Stimulated activated CD8-positive, alpha-beta memory T cell treated with anti-CD3 and anti-CD28 coated beads, Interleukin-15, amount 100 ng/mL, for 24 hours (primary cell): ENCODE measurements at places on chromosomes 12 and 14.

DNA sequence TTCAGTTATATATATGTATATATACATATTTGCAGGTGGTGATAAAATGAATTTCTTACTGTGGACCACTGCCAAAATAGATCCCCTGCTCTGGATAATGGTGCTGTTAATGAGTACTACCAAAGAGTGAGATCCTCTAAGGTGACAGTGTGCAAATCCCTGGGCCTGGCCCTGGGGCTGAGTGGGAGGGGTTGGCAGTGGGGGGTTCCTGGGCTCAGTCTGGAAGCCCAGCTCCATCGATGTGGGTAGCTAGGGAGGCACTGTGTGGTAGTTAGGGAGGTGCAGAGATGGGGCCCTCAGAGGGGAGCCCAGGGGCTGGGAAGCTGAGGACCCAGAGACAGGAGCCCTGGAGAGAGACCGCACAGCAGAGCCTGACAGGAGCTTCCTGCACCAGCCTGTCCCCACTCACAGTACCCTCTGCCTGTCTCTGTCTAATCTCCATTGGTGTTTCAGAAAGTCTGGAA is 9.1 kb downstream of the KRT8 start:
- DNase-seq: no peak

DNA sequence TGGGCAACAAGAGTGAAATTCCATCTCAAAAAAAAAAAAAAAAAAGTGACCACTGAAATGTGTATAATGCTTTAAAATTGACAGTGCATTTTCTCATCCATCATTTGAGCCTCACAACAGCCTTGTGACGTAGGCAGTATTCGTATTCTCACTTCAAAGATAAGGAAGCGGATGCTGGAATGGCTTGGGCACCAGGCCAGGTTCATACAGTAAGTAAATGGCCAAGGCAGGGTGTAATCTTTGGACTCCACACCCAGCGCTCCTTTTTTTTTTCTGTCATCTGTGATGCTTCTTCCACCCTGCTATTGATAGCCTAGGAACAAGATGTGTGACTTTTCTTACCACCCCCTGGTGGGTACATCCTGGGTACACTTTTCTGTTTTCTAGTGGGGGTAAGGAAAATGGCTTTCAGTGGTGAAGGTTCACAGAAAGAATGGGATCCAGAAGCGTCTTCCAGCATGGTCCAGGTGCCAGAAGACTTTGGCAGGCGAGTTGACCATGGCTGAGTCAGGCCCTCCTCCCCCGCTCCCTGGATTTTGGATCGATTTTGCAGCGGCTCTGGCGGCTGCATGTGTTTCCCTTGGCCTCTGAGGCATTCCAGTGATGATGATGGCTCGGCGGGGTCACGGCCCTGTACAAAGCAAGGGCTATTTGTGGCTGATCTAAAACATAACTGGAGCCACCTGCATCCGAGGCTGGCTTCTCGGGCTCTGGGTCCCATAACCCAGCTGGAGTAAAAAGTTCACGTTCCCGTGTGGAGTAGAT is 110.6 kb downstream of the CACNA1C start:
- no peak for DNase-seq

DNA sequence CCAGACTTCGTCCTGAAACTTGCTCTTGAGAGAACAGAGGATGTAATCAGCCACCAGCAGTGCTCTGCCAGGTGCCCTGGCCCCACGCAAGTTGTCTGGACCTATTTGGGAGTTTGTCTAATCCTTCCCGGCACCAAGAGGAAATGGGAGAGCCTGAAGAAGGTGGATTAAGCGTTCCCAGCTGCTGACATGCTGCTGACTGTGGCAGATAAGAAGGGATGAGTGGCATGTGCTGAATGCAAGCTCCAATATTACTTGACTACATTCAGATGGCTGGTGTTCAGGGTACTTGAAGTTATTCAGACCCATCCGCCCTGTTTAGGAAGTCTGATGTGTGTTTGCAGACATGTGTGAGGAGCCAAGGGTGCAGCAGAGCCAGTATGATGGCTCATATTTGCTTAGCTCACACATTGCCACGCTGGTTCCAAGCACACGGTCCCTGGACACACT is 440.6 kb upstream of the CCDC196 start:
- no peak for DNase-seq

DNA sequence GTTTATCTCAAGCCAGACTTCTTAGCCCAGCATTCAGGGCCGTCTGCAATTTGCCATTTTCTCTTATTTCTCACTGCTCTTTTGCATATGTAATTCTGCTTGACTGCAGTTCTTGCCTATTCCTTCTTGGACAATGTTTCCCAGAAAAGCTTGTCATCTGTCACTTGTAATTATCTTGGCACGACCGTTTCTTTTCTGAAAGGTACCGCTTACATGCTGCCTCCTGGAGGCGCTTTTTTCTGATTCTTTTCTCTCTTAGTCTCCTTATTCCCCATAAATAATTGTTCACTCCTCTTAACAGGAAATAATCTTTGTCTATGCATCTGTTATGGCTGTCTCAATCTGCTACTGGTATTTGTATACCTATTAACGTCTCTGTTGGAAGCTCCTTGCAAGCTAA is 1.2 kb upstream of the ALDH1L2 start:
- no peak for DNase-seq

DNA sequence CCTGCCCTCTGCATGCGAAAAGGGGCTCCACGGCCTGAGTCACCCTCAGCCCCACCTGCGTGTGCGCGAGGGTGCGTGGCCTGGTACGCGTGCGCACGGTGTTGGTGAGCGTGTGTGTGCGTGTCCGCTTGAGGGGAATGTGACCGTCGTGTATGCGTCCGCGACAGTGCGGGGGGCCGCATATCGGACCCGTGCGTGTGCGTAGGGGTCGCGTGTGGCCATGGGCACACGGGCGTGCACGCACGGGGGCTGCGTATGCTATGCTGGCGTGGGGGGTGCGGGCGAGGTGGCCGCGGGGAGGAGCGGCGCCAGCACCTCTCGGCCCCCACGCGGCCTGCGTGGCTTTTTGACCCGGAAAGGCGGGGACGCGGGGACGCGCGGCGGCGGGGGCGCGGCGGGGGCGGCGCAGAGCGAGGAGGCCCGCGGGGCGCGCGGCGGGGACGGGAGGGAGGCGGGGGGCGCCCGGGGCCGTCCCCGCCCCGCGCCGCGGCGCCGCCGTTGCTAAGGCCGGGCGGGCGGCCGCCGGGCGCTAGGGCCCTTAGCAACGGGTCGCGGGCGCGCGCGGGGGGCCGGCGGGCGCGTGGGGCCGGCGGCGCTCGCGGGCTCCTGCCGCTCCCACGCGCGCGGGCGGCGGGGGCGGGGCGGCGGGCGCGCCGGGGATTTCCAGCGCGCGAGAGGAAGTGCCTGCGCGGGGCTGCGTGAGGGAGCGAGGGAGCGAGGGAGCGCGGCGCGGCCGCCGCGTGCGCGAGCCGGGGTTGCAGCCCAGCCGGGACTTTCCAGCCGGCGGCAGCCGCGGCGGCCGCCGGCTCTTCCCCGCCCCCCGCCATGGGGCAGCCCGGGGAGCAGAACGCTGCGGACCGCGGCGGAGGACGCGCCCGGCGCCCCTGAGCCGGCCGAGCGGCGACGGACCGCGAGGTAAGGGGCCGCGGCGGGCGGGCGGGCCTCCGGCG is at the start of gene TRAF3:
Gene TRAF3 (plus strand): TSS at position 689 of the 950 bp plus-strand sequence. CDS start 92,753 bp downstream, outside the sequence.
- DNase-seq: peak; percentile 70

- no peak for DNase-seq
These were observed 359.8 kb downstream of the BTG1 start for GRCh38 chr12:91785655-91786498.

- DNase-seq: no peak
These were observed 78.7 kb upstream of the FOXN3 start for GRCh38 chr14:89495718-89496117.

DNA sequence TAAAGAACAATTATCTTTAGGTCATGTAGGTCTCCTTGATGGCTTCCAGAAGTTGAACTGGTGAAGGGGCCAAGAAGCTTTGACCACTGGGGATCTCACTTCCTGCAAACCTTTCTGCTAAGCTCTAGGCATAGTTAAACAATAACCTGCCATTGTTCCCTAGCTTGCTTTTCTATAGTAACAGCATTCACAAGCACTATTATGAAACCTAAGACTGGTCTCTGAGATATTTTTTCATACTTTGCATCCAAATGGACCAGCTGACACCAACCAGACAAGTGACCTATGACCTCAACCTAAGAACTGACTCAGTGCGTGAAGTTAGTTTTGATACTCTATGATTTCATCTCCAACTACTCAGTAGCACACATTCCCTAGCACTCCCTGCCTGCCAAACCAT is 129.1 kb downstream of the PTPRB start:
- DNase-seq: no peak

GRCh38 chr12:19223695-19224094 is 94.2 kb downstream of the PLEKHA5 start:
- DNase-seq: no peak

DNA sequence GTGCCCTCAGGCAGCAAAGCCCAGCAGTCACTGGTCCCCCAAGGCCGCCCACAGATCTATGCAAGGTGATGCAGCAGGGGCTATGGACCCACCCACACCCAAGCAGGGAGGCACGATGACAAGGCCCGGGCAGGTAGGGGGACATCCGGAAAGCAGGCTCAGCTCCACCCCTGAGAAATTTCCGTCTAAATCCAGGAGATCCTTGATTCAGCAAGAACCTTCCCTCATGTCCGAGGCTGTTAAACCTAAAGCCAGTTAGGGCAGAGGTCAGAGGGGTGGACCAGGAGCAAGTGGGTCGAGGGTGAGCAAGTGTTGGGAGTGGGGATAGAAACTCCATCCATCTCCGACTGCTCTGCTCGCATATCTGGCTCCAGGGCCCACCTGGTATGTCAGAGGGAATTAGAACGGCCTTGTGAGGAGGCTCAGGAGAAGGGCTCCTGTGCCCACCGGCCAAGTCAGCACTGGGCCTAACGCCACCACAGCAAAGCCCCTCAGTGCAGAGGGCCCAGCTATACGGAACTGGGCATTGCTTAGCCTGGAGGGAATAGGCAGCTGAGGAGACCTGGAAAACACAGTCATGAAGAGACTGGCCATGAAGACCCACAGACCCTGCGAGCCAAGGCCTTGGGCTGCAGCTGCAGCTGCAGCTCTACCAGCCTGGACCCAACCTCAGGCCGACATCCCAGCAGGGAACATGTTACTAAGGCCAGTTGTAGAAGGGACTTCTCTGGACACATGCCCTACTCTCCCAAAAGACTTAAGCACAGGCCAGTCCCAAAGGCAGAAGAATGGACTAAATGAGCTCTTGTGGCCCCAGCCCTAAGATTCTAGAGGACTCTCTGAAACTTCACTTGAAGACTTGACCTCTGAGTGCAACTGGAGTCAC is 34.3 kb downstream of the DAD1 start:
- no peak for DNase-seq

- DNase-seq: no peak
These were observed 109.2 kb downstream of the KIF26A start for GRCh38 chr14:104247336-104248202.

- no peak for DNase-seq
These were observed 42.6 kb upstream of the LRTM2 start for GRCh38 chr12:1777798-1778197.

DNA sequence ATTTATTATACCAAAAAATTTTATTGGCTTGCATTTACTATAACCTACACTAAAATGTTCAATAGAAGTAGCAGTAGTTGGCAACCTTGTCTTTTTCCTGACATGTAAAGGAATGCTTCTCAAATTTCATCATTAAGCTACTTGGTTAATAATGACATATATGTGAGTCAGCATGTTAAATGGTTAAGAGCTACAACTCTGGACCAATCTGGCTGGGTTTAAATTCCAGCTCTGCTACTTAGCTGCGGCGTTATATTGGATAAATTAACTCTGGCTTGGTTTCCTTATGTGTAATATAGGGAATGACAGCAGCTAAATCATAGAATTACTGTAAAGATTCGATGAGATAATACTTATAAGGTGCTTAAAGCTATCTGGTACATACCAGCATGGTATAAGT is 53.7 kb upstream of the OTOGL start:
- DNase-seq: no peak

GRCh38 chr12:21677622-21678277 is 20.1 kb upstream of the LDHB start:
- no peak for DNase-seq

DNA sequence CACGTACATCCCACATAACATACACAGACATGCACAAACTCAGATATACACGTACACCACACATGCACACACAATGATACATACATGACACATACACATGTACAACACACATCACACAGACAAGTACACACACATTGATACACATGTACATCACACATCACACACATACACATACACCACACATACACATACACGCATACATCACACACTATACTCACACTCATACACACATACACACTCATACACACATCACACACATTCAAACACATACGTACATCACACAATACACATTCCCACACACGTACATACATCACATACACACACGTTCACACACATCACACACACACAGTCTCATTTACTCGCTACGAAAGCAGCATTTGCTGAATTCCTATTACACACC is 4.5 kb downstream of the ZNF605 start:
- no peak for DNase-seq

GRCh38 chr14:25485381-25485780 is 435.4 kb upstream of the STXBP6 start:
- DNase-seq: no peak

DNA sequence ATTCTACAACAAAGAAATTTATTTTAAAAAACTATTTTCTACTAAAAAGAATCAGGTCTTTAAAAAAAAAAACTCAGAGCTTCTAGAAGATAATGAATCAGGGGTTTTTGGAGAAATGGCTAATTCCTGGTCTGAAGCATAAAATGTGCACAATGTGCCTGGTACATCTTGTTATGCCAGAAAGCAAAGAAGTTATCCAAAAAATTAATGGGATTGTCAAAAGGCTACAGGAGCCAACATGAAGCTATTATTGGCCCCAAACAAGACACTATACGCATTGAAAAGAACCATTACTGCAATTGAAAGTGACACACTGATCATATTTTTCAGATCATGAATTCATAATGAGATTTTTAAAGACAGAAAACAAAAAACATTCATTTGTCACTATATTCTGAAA is 19.3 kb upstream of the TUBA1A start:
- DNase-seq: no peak

DNA sequence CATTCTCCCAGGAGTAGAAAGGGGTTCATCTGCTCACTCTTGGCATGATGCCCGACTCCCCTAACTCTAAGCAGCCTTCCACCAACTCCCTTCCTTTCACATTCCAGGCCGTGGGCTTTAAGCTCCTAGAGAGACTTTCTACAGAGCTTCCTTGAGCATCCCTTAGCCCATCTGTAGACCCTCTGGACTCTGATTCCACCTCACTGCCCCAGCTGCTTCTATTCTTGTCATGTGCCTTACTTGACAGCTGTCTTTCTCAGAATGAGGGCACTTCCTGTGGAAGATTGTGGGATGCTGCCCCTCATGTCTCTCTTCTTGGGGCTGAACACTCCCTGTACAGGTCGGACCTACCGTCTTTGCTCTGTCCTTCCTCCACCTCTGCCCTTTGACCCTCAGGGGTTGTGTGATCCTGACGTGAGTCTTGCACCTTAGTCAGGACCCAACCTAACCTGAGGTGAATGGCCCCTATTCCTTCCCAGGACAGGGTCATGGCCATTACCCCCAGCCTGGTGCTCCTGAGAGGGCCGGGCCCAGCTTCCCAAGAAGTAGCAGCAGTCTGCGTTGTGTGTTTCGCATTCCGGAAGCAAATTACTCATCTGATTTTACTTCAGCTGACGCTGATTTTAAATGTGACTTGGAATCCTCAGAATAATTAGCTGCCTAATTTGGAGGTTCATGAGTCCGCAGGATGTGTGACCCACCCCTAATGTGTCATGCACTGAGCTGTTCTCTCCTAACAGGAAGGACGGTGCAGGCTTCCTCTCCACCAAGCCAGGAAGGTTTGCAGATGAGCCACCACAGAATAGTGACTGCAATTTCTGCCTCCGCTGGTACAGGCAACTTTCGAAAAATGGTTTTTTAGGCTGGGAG is 2.7 kb upstream of the GALNT6 start:
- no peak for DNase-seq

GRCh38 chr14:36690311-36691040 is 28.8 kb downstream of the PAX9 start:
- no peak for DNase-seq
